Putamen (tissue), 1 donor: ENCODE measurements at places on chromosomes 5 and 9.

DNA sequence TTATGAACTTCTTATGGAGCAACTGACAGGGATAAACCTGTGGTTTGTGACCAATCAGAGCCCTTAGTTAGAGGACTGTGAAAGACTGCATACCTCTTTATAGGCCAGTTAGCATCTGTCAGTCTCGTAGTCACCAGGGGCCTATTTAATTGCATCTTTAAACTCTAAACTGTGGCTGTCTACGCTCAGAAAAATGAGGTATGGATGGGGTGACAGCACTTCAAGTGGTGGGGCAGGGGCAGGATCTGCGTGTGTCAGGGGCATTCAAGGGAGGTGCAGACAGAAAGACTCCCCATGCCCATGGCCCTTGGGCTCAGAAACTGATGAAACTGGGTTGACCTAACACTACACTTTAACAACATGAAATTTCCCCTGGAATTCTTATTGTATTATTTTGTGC, 132.6 kb upstream of the TBCA start:
- DNase-seq, result no peak

- DNase-seq, result no peak
These were observed 1003.6 kb downstream of the CDH9 start for GRCh38 chr5:26034813-26035212.

GRCh38 chr5:148290271-148291195, 21.7 kb upstream of the SPINK7 start:
- DNase-seq, result peak; percentile 5

- DNase-seq, result no peak
These were observed 623.1 kb downstream of the BNC2 start for GRCh38 chr9:16247188-16247875.

DNA sequence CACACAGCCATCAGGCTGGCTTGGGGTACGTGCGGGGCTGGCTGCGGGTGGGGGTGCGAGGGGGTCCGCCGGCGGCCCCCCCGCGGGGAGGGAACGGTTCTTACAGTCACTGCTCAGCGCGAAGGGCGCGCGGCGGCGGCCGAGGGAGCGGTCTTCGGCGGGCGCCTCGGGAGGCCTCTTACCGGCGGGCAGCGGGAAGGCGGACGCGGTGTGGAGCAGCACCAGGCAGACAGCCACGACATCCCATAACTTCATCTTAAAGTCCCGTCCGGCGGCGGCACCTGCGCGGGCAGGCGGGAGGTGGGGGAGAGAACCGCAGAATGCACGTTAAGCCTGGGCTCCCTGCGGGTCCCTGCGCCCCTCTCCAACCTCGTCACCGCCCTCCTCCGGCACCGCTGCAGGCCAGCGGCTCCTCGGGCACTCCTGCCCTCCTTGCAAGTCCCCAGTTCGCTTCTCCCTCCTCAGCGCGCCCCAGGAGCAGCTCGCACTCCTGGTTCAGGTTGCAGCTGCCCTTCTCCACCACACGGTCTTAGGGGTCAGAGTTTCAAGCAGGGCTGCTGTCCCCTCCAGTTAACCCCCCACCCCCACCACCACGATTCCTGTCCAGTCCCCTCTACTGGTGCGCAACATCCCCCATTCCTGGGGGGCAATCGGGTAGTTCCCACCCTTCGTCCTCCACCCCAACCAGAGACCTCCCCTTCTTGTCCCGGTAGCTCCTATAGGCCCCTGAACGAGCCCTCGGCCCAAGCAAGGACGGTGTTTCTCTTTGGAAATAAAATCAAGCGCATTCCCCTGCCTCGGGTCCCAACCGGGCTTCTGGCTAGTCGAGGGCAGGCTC, 5.1 kb downstream of the GDNF start:
- DNase-seq, result no peak

- peak; percentile 28 for DNase-seq
These were observed 12.7 kb downstream of the ABLIM3 start for GRCh38 chr5:149153751-149154610.

DNA sequence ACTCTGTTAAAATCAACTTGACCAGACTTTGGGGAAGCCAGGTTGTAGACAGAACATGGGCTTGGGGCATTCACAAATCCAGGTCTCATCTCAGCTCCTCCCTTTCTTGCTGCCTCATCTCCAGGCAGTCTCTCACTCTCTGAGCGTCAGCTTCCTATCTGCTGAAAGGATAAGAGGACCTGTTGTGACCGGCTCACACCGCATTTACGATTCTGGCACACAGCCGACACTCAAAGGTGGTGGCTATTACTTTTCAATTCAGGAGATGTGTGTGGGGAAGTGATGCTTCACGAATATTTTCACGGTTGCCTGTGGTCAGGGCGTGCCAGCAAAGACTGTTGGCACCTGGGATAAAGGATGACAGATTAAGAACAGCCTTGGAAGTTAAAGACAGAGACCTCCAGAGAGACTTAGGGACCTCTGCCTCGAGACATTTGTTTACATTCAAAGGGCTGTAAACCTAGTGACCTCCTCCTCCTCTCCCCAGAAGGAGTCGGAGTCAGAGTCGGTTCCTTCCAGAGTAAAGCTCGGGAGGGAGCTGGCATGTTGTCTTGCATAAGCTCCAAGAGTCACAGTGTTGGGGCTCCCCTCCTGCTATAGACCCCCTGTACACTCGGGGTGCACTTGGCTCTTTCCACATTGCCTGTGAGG, 83.2 kb downstream of the AK8 start:
- DNase-seq, result no peak

DNA sequence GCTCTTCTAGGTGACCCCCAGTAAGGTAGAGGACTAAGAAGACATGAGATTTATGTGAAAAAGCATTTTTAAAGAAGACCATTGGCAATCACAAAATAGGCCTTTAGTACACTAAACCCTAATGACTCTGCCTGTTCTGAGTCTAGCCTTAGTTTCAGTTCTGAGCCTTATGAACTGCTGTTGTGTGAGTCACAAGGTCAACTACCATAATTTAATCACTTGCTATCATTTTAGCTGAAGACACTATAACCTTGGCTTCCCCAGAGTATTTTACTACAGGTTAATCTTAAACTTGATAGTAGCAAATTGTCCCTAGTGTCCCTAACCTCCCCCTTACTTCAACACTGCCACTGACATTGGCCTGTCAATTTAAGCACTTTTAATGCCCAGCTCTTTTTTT, 34.4 kb downstream of the APC start:
- no peak for DNase-seq
